ENCODE measurements at places on chromosomes 16 and 17.

- DNase-seq = no peak
These were observed 75.9 kb downstream of the USP22 start for GRCh38 chr17:20966870-20967269.

- no peak for DNase-seq
These were observed 20.2 kb downstream of the CBFA2T3 start for GRCh38 chr16:88956546-88957432.

DNA sequence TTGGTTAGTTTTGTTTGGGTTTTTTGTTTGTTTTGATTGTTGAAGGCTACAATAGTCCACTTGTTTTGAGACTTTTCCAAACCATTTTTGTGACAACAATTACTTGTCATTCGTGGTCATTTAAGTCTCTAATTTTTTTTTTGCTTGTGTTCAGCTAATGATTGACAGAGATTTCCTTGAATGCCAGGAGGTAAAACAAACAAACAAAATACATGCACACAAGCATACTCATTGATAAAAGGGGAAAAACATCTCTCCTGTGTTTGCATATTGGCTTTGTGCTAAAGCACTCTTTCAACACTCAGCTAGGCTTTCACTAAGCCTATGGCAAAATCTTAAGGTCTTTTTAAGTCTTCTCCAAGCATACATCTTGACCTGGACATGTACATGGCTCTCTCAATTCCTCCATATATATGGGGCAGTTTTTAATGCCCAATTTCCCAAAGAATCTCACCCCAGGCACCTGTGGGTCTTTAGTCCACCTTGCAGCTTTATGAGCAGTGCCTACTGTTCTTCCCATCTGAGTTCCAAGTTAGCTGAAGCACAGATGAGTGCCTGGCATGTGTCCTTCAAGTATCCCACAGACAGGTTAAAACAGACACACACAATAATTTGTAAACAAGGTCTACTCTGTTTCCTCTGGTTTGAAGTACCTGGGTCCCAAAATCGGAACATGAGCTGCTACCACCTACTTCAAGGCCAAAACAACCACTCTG lies 24.2 kb upstream of the HS3ST3B1 start:
- no peak for DNase-seq

- no peak for DNase-seq
These were observed 61.2 kb downstream of the SPACA3 start for GRCh38 chr17:33052856-33053255.

All from activated CD8-positive, alpha-beta memory T cell treated with anti-CD3 and anti-CD28 coated beads, Interleukin-2, amount 50 U/mL, for 48 hours (primary cell).